Neural progenitor cell (in vitro differentiated cells): ENCODE measurements at places on chromosomes 1 and 21. TPM values are rescaled to one million over a fixed set of nuclear protein-coding genes. Genes with fewer than 3 reads are reported as not detected.

GRCh38 chr1:26692793-26693490 is 2.9 kb upstream of the ARID1A start:
- peak; percentile 98 for DNase-seq

DNA sequence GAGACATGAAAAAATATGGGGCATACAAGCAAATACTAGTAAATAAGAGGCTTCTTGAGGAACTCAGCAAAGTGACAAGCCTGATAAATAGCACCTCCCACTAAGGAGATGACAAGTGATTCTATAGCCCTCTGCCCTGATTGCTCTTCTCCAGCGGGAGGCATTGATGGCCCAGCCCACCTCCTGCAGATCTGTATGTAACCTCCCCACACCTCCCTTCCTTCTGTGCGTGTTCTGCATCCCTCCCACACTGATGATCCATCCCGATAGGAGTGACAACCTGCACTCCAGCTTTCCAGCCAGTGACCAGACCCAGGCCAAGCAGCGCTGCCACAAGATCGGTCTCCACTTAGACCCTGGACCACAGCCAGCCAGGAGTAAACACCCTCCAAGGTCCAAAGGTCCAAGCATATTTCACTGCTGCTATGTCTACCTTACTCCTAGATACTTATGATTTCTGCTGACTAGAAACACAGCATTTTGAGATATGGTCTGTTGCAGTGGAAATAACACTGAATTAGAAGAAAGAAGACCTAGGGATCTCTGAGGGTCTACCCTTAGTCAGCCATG is 176.1 kb downstream of the BRINP2 start:
- no peak for DNase-seq

- no peak for DNase-seq
Measured at GRCh38 chr1:2777424-2778219, 23.9 kb downstream of the TTC34 start.

- DNase-seq: no peak
Measured at GRCh38 chr1:223256034-223256433, 107.9 kb downstream of the SUSD4 start.

GRCh38 chr1:238674316-238674715 is 712.1 kb upstream of the CHRM3 start:
- no peak for DNase-seq

- DNase-seq: peak; percentile 82
Measured at GRCh38 chr1:20339811-20340457, 49.3 kb downstream of the VWA5B1 start.

GRCh38 chr1:25435397-25436108 is 4.9 kb downstream of the MACO1 start:
- DNase-seq: no peak

DNA sequence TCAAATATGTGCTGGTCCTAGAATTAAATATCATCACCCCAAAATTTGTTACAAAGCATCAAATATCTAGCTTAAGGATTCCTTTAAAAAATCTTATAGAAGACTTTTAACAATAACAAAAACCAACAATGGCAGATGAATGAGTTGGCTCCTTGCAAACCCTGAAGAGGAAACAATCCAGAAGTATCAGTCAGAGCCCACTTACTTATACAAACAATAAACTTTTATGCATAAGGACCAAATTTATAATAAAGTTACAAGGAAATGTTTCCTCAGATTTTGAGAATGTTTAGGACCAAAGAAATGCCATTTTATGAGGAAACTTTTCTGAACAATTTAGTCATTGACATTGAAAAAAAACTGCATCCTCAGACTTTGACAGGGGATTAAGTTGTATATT is 52.7 kb downstream of the LPAR3 start:
- no peak for DNase-seq

DNA sequence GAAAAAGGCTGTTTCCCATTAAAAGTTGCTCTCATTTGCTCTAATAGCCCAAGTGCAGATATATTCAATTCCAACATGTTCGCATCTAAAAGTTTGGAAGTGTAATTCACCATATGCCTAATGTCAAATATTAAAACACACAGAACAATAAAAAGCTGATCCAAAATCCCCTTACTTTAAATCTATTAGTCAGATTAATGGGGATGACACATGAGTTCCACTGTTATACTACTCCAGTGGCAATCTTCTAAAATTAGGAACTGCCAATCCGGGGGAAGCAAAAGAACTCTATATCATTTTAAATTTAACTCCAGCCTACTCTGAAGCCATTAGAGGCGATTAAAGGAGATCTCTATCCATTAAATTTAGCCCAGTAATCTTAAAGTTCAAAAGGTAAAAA is 317.1 kb downstream of the NTNG1 start:
- no peak for DNase-seq

DNA sequence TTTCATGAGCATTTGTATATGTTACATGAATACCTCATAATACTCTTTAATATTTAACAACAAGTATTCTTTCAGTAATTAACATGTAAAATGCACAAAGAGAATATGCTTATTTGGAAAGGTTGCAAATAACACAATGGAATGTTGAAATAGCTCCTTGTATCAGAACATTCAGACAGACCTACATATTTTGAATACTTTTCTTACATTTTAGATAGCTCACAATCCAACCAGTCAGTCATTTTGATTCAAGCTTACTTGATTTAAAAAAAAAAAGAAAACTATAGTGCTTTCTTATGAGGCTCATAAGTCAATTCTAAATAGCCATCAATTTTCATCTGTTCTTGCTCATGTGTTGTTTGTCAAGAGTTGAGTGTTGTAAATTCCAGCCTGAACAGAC is 518.8 kb downstream of the ADGRL2 start:
- no peak for DNase-seq

- DNase-seq: no peak
Measured at GRCh38 chr1:185111873-185112272, 44.9 kb downstream of the TRMT1L start.

GRCh38 chr21:37513383-37513782 is 146.8 kb downstream of the DYRK1A start:
- DNase-seq: no peak

GRCh38 chr1:7786795-7787194 is 2.7 kb downstream of the PER3 start:
- no peak for DNase-seq

- no peak for DNase-seq
Measured at GRCh38 chr1:53046930-53047329, 15.1 kb upstream of the PODN start.

DNA sequence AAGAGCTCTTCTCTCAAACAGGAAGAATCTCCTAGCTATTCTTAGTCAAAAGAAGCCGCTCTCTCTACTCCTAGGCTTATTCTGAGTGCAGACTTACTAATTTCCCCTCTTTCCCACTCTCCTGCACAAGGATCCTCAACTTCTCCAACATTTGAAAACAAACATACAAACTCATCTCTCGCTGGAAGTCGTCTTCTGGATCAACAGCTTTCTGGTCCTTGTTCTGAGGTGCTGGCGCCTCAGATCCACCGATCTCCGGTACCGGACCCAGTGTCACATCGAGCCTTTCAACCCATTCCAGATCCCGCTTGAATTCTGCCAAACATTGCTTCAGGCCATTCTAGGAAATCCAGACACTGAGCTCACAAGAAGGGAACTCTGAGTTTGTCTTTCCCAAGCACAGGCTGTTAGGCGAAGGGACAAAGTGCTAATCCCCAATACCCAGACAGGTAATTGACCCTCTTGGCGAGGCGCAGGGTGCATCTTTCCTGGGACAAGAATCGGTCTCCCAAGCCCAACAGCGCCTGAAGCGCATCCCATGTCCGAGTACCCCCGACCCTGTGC is 696 bp downstream of the EBNA1BP2 start:
- peak; percentile 36 for DNase-seq

DNA sequence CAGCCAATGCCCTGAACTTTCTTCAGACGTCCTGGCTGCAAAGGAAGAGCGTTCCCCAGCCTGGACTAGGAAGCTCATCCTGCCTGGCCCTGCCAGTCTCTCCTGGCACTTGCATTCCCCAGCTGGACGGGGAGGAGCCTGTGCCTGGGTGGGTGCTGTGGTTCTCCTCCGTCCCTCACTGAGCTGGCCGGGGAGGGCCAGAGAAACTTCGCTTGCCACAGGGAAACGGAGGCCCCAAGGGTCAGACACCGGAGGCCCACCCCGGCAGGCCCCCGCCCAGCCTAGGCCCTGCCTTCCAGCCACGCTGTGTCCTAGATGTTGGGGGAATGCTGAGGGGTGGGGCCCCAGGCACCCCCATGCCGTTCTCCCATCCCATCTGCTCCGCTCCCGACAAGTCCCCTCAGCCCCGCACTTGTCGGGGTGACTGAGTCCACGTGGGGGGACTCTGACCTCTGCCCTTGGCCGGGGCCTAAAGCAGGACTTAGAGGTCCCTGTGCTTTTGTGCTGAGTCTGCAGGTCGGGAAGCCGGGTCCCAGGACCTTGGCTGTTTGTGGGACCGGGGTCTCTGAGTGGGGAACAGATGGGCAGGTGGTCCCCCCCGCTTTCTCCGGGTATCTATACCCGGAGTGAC is 4.8 kb downstream of the FTCD start:
- no peak for DNase-seq

The CA6 gene
- total RNA-seq: not detected in 2 replicates

The CD46 gene
- total RNA-seq: 112 and 186 TPM in 2 replicates

The C1QC gene
- total RNA-seq: not detected in 2 replicates

The NBPF6 gene
- not detected in 2 replicates for total RNA-seq

The OR2AK2 gene
- total RNA-seq: not detected in 2 replicates

The RXFP4 gene
- total RNA-seq: not detected in 2 replicates

The RBBP5 gene
- total RNA-seq: 21.9 and 30.1 TPM in 2 replicates

The C8B gene
- not detected in 2 replicates for total RNA-seq

The KLHL12 gene
- total RNA-seq: 42.7 and 51.4 TPM in 2 replicates

The SERBP1 gene
- total RNA-seq: 399 and 534 TPM in 2 replicates

The LCE3D gene
- not detected in 2 replicates for total RNA-seq
